Hematopoietic multipotent progenitor cell treated with erythropoietin and hydrocortisone succinate and interleukin-3 and kit ligand, for 8 days (in vitro differentiated cells): ENCODE measurements at places on chromosomes 13 and 19.
A peak's percentile ranks its signal among the peaks of the same experiment; 100 is the strongest.

DNA sequence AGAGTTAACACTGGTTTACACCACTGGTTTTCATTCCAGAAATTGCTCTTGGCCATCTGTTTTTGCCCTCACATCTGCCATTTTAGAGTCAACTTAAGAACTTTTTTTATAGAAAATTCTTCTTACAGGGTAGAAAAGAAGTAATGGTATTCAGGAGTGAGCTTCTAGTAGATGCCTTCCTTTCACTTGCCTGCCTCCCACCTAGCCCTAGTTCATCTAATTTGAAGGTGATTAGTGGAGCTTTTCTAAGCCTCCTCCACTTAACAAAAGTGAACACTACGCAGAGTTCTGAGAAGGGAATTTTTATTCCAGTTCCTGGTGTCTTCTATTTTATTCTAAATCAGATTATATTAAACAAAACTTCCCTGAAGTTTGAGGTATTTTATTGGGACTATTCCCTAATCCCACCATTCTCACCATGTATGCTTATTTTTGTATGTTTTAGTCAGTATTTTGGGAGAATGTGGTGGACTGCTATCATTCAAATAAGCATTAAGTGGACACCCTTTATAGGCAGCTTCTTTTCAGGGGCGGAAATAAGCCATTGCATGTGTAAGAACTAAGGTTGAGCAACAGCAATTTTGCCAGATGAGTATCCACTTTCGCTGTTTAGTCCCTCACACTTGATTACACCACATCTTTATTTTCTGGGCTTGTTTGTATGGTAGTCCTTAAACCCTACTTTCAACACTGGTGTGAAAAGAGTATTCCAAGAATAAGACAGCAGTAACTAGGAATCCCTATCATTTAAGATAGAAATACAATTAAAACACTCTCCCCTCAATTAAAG is 156.9 kb downstream of the ENOX1 start:
- DNase-seq = no peak

GRCh38 chr19:7618771-7619510 is 10.4 kb downstream of the XAB2 start:
- peak; percentile 53 for DNase-seq

DNA sequence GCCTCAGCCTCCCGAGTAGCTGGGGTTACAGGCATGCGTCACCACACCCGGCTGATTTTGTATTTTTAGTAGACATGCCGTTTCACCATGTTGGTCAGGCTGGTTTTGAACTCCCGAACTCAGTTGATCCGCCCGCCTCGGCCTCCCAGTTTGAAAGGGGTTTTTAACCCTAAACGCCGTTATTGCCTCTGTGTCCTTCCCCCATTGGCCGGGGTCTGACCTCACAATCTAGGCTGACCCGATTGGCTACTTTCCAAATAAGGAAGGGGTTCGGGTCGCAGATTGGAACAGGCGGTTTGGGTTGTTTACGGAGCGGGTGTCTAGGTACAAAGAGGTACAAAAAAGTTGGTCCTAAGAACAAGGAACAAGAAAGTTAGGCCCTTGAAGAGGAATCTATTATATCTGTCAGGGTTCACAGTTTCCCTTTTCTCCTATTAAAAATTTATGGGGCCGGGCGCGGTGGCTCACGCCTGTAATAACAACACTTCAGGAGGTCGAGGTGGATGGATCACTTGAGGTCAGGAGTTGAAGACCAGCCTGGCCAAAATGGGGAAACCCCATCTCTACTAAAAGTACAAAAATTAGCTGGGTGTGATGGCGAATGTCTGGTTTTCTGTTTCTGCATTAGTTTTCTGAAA is 1.0 kb downstream of the ZNF253 start:
- DNase-seq = peak; percentile 37

DNA sequence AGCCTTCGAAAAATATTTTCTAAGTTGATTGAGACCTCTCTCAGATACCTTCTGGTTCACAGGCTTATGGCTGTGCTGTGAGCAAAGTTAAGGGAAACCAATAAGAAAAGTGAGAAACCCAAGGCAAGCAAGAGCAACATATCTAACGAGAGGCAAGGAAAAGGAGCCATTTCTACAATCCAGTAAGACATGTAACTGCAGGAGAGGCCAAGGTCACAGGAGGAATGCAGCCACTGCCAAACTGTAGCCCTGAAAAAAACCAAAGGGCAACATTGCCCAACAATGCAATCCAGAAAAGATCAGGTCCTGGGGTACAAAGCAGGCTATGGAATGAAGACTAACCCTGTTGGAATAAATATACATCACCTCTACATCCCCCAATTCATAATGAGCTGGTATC is 21.3 kb downstream of the SCGB2B2 start:
- DNase-seq = no peak

GRCh38 chr13:21443171-21443570 is 15.9 kb downstream of the ZDHHC20 start:
- DNase-seq = no peak

DNA sequence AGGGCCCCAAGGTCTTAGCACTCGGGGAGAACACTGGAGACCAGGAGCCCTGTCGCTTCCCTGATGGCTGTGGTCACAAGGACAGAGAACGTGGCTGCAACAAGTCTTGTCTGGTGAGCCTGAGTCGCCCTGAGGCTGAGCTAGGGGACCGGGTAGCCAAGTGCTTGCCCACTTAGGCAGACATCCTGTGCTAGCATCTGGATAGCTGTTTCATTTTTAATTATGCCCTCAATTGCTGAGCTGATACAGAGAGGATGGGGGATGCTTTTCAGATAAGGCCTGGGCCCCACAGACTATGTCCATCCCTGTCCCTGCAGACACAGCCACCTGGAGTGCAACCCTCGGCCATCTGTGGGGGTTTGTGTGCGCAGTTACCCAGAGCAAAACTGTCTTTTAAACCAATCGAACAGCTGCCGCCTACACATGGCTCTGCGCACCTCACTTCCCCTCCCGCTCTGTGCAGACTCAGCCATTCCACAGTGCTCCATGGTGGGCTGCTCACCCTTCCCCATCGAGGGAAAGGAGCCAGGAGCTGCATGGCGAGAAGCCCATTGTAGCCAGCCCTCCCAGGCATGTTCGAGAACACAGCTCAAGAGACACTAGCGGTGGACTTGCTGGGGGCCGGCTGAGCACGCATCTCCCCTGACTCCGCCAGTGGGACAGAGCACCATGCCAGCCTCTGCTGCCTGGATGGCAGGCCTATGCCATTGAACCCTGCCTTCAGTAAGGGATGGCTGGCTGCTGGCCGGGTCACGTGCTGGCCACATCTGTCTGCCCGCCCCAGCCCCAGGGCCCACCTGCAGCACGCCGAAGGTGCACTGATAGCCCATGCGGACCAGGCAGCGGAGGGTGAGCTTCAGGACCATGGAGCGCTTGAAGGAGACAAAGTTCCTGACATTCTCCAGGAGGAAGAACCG is 19.4 kb upstream of the EIF3G start:
- no peak for DNase-seq

DNA sequence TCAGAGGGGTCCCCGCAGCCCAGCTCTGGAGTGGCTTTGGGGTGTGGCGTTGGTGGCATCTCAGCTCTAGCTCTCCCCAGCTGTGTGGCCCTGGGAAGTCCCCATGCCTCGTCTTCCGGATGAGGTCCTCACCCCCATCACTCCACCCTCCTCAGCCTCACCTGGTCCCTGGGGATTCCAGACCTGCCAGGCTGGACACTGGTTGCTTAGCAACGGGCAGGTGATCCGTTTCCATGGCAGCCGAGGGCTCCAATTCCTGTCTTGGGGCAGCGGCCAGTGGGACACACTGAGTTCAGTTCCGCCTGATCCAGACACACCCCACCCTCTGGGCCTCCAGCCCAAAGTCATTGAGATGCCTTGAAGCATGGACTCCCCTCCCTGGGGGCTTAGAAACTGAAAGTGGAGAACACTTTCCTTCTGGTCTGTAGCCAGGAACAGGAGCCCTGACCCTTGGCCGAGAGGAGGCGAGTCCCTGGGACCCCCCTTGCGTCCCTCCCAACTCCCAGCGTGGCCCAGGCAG is 7.7 kb upstream of the MISP start:
- no peak for DNase-seq

GRCh38 chr19:4362101-4362828 is 18.9 kb downstream of the MPND start:
- DNase-seq = no peak

DNA sequence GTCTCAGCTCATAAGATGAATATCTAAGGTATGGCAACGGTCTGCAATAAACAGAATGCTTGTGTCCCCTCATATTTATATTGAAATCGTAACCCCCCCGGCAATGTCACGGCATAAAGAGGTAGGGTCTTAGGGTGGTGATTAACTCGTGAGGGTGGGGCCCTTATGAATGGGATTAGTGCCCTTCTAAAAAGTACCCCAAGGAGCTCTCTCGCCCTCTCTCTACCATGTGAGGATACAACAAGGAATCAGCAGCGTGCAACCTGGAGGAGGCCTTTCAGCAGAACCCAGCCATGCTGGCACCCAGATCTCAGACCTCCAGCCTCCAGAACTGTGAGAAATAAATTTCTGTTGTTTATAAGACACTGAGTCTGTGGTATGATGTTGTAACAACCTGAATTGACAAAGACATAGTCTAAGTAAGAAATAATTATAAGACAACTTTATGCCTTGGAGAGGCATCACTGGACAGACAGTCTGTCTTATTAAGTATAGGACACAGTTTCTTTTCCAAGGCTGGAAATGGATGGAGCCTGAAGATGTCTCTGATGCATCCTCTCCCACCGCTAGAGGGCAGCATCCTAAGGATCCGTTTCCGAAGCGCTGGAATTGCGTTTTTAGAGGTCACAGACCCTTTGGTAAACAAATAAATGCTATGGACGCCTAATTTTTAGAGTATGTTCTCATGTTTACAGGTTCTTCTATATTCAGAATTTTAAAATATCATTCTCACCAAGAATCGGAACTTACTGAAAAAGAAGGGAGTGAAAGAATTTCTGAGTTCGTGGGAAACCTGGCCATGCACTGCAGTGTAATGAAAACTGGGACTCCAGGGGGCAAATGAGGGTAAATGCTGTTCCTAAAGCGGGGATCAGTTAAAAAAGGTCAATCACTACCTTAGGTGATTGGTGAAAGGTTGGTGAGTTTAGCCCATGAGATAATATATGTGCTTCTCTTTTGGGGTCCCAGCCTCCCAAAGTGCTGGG is 13.3 kb upstream of the LEUTX start:
- DNase-seq = peak; percentile 52

DNA sequence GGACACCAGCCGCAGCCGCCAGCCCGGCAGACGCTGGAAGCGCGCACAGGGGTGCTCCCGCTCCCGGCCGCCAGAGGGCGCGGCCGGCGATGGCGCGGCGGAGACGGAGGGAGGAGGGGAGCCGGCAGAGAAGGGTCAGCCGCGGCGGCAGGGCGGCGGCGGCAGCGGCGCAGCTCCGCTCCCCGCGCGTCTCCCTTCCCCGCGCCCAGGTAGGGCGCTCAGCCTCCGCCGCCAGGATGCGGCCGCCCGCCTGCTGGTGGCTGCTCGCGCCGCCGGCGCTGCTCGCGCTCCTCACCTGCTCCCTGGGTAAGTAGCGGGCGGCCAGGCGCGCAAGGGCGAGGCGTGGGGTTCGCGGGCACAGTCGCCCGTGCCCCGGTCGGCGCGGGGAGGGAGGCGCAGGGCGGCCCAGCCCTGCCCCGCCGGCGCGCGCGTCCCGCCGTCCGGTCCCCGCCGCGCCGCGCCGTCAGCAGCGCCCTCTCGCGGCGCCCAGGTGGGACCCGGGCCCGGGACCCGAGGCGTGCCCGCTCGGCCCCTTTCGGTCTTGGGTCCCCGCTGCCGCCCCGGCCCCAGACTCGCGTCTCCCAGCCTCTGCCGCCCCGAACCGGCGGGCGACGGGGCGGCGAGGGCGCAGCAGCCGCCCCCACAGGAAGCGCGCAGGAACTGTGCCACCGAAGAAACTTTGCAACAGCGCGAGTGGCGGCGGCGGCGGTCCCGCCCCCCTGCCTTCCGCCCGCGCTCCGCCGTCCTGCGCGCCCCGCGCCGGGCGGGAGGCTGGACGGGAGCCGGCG is at the start of gene B3GLCT:
Gene B3GLCT (plus strand): TSS at position 127 of the 788 bp plus-strand sequence. CDS start 110 bp downstream, at position 237.
- peak; percentile 77 for DNase-seq

GRCh38 chr19:7928741-7929701 is 3.1 kb upstream of the CTXN1 start:
- DNase-seq = peak; percentile 68

GRCh38 chr13:87295636-87296035 is 375.5 kb upstream of the SLITRK5 start:
- DNase-seq = no peak

- DNase-seq = peak; percentile 87
These were observed 88.8 kb downstream of the FNDC3A start for GRCh38 chr13:49064476-49064875.

DNA sequence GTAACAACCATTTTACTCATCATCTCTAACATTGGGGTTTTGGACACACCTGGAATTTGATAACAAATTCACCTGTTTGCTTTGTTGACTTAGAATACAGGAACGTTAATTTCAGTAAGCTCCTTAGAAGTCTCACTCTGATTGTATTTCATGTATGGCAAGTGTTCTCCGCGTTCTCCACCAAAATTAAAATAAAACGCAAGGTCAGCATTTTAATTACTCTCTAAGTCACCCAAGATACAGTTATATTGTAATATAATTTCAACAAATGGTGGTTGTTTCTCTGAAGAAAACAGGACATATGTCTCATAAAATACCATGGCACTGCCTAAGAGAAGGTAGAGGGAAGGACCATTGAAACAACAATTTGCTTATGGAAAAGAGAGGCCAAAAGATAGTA is 742.1 kb downstream of the LIG4 start:
- DNase-seq = no peak

- DNase-seq = peak; percentile 87
These were observed at the start of the genes PRDX2 and THSD8 for GRCh38 chr19:12801466-12802266. TSS of gene PRDX2 (minus strand) at chr19:12801800. CDS start at chr19:12801261, 539 bp downstream. TSS of gene THSD8 (plus strand) at chr19:12802069. CDS start at chr19:12802072, 3 bp downstream.

- DNase-seq = no peak
These were observed 7.1 kb upstream of the ZNF43 start for GRCh38 chr19:21843081-21843480.

- DNase-seq = peak; percentile 91
These were observed 10.2 kb upstream of the JSRP1 start for GRCh38 chr19:2266183-2266993.

DNA sequence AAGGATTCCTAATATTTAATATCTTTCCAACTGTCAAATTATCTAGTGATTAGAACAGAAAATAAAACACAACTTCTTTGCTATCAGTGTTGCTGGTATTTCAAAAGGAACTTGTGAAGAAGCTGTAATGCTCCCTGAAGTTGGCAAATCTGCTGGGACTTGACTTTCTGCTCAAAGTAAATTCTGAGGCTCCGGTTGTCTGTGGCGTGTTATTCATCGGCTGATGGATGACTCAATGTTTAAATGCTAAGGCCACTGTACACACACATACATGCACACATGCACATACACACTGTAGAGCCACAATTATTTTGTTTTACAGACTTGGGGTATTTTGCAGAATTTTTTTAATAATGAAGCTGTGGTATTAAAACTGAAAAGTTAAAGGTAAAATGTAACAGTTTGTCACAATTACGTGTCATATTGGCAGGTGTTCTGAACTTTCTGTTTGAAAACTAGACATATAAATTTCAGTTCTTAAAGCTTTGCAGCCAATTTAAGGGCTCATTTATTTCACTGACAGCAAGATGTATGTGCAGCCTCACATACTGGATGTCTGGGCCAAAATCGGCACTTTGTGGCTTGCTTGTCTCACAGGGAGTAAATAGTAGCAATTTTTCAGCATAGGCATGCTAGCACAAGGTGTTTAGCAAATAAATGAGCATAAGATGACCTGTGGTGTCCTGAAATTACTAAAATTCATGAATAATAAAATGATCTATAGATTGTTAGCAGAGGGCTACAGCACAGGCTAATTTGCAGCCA is 1691.7 kb upstream of the PCDH20 start:
- no peak for DNase-seq
